T1000 (cell line): ENCODE measurements at places on chromosomes 13 and 19.

DNA sequence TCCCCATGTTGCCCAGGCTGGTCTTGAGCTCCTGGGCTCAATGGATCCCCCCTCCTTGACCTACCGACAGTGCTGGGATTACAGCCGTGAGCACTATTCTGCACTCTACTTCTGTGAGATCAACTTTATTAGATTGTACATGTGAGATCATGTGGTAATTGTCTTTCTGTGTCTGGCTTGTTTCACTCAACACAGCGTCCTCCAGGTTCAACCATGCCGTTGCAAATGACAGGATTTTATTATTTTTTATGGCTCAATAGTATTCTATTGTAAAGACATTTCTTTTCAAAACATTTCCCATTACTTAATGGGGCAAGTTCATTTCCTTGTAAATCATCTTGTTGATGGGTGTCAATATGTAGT lies 1.5 kb upstream of the OBI1 start:
- DNase-seq: no peak

DNA sequence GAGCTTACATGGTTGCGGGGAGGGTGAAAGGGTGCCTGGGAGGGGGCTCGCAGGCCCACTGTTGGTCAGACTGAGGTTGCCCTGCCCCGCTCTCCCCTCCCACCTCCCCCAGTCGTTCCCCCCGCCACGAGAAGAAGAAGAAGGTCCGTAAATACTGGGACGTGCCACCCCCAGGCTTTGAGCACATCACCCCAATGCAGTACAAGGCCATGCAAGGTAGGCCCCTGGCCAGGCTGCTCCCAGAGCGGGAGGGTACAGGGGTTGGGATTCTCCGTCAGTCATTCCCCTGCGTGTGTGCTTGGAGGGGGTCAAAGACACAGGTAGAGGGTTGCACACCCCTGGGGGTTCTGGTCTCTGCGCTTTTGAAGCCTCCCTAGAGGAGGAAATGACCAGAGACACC lies 5.6 kb downstream of the U2AF2 start:
- no peak for DNase-seq

- no peak for DNase-seq
Measured at GRCh38 chr13:76379341-76380105, 506.7 kb downstream of the KCTD12 start.

DNA sequence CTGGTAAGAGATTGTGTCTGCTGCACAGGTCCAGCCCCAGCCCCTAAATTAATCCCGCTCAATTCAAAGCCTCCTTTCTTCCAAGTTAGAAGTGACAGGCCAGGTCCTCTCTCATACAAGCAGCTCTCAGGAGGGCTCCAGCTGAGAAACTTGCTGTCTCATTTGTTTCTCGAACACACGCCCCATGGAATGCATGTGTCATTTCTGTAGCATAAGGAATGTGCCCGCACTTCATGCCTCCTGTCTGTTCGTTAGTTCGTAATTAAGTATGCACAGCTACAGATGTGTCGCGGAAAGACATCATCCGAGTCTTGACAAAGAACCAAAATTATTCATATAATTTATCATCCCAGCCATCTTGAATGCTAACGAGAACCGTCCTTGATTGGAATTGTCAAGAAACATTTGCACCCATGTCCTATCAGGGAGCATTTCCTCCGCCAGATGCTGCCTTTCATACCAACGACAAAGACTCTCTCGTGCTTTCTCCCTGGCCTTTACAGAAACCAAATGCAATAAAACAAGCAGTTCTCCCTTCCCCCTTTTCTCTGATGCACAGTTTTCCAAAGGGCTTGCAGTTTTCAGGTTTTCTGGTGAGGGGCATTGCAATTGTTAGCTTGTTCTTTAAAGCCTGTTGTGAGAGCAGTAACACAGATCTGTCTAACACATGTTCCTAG lies 133.5 kb downstream of the UQCRFS1 start:
- no peak for DNase-seq

DNA sequence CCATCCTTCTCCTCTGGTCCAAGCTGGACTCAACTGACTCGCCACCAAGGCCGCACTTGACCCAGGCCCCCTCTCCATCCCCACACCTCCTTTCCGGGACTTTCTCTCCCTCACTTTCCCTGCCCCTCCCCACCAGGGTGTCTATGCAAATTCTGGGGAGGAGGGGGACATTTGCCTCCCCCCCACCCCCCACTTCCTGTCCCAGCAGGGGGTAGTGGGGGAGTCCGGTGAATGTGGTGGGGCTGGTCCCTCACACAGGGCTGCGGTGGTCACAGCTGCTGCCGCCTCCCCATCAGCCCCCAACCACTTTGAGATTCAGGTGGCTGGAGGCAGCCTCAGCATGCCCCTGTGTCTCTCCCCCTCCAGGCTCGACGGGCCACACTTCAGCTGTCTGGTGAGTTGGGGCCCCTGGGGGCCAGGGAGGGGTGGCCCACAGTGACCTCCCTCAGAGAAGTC lies 870 bp downstream of the SPIB start:
- DNase-seq: no peak

GRCh38 chr13:109655206-109655600 lies 131.2 kb downstream of the IRS2 start:
- DNase-seq: no peak

GRCh38 chr13:26653310-26653709 lies 95.8 kb downstream of the WASF3 start:
- DNase-seq: no peak

GRCh38 chr13:75225288-75226032 lies 256.5 kb downstream of the TBC1D4 start:
- no peak for DNase-seq

GRCh38 chr19:12766051-12766521 lies 9.3 kb downstream of the HOOK2 start:
- peak; percentile 75 for DNase-seq

- peak; percentile 61 for DNase-seq
Measured at GRCh38 chr19:44747739-44748425, 626 bp upstream of the BCL3 start.

DNA sequence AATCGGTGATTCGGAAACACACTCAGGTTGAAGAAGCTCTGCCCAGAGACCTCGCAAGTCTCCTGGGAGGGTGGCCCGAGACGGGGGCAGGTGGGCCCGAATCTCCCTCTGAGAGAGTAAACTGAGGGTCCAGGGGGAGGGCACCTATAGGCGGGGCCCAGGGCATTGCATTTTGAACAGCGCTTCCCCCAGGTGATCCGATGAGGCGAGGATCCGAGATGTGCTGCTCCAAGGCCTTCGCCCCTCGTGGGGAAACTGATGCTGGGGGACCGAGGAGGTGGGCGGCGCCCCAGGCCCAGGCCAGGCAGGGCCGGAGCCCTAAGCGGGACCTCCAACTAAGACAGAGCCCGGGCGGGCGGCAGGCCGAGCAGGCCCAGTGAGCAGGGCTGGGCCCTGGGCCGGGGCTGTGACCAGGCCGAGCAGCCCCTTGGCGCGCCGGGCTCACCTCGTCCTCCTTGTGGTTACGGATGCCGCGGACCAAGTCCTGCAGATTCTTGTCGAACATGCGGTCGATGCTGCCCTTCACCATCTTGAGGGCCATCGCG lies 500 bp downstream of the AP3D1 start:
- no peak for DNase-seq

DNA sequence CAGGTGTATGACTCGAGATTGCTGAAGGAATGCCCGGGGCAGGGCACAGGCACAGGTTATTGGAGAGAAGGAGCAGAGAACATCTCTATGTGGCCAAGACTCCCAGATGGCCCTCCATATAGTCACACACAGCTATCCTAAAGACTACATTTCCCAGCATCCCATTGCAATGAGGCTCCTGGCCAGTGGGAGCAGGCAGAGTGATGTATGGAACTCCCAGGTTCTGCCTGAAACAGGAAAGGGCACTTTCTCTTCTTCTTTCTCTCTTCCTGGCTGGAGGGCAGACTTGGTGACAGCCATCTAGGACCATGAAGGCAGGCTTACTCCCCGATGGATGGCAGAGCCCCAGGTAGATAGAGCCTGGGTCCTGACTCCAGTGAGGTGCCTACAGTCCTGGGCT lies 13.5 kb downstream of the PPP1R13L start:
- no peak for DNase-seq

DNA sequence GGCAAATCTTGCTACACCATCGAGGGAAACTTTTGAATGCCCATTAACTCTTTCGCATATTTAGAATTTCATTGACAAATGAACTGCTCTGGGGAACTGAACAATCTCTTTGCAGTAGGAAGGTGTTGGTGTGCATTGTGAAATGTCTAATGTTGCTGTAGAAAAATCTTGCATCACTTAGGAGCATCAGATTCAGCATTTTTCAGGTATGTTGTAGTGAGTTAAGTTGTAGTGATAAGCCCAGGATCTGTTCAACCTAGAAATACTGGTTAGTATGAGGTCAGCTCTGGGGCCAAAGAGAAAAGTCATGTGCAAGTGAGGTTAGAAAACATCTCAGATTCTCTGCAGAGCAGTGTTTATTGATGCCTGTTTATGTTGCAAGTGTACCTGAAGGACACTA lies 4.1 kb downstream of the FRY start:
- no peak for DNase-seq

DNA sequence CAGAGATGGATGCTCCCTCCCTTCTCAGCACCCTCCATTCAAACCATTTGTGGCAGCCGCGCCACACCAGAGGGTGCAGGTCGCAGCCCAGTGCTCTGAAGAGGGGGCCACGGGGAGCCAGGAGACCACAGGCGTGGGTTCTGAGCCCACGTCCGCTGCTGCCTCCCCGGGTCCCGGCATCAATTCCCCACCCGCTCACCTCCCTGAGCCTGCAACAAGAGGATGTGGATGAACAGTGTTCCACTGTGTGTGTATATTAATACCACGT lies 120.1 kb upstream of the VSTM2B start:
- no peak for DNase-seq

GRCh38 chr19:845707-846521 lies 5.1 kb downstream of the PRTN3 start:
- no peak for DNase-seq

DNA sequence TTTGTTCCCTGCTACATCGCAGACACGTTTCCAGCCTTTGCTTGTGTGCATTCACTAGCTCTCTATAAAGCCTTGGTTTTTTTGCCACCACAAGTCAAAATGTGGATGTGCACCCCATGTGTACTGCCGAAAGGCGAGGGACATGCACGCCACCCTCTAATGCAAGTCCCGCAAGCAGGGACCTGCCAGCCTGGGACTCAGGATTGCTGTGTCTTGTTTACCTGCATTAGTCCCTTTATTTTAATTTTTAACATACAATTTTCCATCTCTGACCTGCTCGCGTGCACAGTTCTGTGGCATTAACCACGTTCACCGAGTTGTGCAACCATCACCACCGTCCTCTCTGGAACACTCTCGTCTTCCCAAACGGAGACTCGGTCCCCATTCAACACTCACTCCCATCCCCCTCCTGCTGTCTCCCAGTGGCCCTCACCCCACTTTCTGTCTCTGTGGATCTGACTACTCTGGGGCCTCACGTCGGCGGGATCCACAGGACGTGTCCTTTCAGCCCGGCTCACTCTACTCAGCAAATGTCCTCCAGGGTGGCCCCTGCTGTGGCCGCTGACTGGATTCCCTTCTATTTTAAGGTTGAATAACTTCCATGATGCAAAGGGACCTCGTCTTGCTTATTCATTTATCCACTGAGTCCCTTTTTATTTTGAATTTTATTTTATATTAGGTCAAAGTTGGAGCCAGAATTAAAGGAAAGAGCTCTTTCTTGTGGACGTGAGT lies 58.4 kb downstream of the RASA3 start:
- no peak for DNase-seq

DNA sequence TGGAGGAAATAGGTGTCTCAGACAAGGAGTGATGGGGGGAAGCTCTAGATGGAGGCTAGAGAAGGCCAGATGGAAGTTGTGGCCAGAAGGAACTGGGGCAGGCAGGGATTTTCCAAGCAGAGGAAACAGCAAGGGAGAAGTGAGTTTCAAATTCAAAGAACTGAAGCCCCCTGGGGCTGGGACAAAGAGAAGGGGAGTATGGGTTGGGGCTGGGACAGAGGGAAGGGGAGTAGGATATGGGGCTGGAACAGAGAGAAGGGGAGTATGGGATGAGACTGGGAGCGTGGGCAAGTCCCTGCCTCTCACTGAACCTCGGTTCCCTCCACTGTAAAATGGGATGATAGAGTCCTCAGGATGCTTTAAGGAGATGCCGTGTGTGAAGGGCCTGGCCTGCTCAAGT lies 1.9 kb upstream of the GTF2F1 start:
- DNase-seq: no peak

DNA sequence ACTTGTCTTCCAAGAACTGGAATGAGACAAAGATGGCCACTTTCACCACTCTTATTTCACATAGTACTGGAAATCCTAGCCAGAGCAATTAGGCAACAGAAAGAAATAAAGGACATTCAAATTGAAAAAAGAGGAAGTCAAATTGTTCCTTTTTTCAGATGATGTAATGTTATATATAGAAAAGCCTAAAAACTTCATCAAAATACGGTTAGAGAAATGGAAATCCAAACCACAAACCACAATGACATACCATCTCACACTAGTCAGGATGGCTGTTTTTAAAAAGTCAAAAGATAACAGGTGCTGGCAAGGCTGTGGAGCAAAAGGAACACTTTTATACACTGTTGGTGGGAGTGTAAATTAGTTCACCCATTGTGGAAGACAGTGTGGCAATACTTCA lies 113.3 kb upstream of the SPRY2 start:
- no peak for DNase-seq

- DNase-seq: no peak
Measured at GRCh38 chr19:29614046-29614445, 8.0 kb downstream of the POP4 start.

- DNase-seq: no peak
Measured at GRCh38 chr13:59445812-59446211, 717.9 kb downstream of the DIAPH3 start.

DNA sequence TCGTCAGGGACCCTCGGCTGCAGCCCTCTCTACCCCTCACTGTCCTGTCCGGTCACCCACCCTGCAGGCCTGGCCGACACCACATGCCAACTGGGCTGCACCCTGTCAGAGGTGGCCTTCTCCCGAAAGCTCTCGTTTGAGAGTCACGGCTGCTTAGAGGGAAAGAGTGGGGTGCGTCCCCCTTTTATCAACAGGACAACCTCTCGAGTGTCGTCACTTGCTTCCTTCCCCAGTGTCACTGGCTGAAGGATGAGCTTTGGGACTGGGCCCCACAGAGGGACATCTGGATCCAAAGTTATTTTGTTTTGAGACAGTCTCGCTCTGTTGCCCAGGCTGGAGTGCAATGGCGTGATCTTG lies 28.5 kb downstream of the MAP2K2 start:
- DNase-seq: no peak

DNA sequence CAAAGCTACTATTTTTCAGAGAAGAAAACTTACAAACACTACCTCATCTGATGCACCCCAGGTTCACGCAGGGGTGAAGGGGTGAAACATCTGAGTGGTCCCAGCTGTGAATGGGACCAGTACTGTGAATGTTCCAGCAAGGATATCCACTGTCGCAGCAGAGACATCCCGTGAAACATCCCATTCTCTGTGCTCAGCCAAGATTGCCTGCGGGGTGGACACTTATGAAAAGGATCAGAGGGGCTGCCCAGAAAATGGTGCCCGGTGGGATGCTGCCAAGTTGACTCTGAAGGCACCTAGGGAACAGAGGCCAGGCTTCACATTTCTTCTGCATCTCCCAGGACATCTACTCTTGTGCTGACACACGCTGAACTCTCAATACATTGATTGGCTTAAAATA lies 15.9 kb downstream of the IRS2 start:
- DNase-seq: no peak
